ENCODE measurements at places on chromosomes 16 and 17.
A peak's percentile ranks its signal among the peaks of the same experiment; 100 is the strongest.

- no peak for DNase-seq
Measured at GRCh38 chr17:50844117-50844700, 8.8 kb downstream of the WFIKKN2 start.

GRCh38 chr17:40699853-40700252 lies 3.7 kb downstream of the KRT24 start:
- no peak for DNase-seq

DNA sequence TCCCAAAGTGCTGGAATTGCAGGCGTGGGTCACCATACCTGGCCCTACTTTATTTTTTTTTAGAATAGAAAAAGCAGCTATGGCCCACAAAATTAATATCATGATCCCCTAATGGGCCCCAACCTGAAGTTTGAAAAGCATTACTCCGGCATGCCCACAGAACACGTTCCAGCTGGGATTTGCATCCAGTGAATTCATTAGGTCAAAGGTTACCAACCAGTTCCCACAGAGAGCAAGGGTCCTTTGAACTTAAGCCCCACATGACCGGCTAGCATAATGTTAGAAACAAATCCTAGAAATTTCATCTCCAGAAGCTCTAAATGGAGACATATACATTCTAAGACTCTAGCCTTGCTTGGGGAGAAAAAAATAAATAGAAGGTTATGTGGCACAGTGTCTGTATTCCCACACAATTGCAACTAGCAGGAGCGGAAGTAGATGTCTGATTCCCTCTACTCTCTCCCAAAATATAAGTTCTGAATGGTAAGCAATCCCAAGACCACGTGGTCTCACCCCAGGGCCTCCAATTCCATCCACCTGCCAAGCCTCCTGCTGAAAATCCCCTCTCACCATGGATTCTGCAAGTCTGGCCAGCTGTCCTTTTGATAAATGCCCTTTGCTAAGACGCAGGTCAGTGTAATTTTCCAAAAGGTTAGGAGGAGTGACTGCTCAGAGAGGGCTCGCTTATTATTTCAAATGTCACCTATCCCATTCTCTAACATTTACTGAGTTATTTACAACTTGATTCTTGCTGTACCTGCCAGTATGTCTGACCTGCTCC lies 395.8 kb downstream of the NPIPA8 start:
- no peak for DNase-seq

GRCh38 chr16:228151-228851 lies 948 bp downstream of the LUC7L start:
- DNase-seq, result no peak

DNA sequence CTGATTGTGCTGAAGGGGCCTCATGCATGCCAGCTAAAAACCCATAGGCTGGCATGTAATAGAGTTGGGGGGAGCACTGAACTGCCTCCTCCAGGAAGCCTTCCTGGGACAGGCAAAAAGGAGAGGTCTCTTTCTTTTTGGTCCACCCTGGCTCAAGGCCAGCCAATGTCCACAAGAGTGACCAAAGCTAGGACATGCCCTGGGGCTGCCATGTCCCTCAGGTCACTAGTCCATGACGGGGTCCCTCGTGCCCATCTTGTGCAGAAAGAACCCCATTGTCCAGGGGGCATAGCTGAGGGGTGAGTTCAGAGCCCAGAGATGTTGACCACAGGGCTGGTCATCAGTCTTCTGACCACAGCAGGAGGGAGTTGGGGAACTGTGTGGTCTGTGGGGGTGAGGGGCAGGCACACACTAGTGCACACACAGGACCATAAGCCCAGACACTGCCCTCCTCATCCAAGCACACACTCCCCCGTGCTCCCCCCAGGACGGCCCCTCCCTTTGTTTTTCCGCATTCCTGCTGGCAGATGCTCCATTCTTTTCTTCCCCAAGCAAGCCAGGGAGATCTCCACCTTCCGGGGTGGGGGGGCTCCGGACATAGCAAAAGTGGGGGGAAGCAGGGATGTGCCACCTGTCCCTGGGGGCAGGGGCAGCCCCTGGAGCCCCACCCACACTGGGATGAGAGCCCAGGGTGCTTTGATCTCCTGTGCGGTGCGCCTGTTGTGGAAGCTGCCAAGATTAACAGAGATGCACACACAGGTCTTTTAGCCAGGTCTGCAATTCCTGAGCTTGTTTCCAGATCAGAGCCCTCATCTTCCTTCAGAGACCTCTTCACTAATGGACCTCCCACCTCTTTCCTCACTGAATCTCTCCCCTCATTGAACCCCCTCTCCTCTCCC lies 25.2 kb upstream of the PHB1 start:
- DNase-seq, result peak; percentile 17

- DNase-seq, result no peak
Measured at GRCh38 chr16:86550281-86550680, 4.8 kb downstream of the MTHFSD start.

DNA sequence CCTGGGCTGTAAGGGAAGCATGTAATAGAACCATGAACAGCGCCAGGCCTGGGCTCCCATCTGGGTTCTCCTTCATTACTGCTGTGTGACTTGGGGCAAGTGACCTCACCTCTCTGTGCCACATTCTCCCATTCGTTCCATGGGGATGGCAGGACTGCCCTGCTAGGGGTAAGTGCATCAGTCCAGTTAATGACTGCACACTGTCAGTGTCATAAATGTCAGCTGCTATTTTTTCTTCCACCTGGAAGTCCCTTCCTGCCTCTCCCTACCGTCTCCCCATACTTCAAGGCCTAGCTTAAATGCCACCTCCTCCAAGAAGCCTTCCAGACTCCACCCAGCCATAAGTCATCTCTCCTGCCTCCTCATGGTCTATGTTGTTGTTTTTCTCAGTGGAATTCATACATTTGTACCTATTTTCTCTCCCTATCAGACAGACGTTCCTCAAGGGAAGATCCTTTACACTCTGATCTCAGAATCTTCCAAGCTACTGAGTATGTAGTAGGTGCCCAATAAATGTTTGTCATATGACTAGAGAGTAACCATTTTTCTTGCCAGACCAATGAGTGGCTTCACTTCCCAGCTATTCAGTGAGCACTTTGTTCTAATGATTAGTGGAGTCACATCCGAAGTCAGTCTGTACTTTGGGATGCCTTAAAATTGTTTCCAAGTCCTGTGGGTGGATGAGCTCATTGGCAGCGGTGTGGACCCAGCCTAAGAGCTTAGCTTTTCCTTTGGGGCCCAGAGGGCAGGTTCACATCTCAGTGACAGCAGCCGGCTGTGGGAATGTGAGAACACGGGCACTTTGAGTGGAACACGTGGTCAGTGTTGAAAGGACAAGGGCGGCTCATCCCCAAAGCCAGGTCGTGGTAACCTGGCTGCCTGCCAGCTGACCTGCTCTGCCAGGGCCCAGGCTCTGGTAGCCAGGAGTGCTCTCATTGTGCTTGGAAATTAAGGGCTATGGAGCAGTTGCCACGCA lies 147.5 kb upstream of the GSE1 start:
- DNase-seq, result peak; percentile 83

- no peak for DNase-seq
Measured at GRCh38 chr17:7215136-7215638, 4.4 kb downstream of the DLG4 start.

GRCh38 chr17:70929226-70929625 lies 759.9 kb downstream of the KCNJ2 start:
- DNase-seq, result peak; percentile 26

- DNase-seq, result no peak
Measured at GRCh38 chr17:75634376-75634740, 1.1 kb downstream of the SMIM5 start.

- DNase-seq, result no peak
Measured at GRCh38 chr16:276426-277077, 808 bp upstream of the RGS11 start.

DNA sequence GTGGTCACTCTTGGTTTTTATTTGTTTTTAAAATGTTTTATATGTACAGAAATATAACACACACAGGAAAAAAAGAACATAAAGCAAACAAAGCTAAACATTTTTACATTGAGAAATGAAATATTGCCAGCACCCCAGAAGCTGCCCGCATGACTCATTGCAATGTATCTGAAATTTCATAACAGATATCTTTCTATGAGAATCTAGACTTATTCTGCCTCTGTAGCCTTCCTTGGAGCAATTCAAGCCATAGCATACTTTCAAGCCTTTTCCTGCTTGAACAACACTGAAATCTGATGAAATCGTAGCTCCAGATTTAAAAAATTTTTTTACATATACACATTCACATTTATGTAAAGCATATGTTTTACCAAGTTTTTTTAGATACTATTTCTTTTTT lies 86.9 kb downstream of the RBBP6 start:
- DNase-seq, result peak; percentile 39

- no peak for DNase-seq
Measured at GRCh38 chr17:42348104-42348503, 40.1 kb downstream of the STAT3 start.

DNA sequence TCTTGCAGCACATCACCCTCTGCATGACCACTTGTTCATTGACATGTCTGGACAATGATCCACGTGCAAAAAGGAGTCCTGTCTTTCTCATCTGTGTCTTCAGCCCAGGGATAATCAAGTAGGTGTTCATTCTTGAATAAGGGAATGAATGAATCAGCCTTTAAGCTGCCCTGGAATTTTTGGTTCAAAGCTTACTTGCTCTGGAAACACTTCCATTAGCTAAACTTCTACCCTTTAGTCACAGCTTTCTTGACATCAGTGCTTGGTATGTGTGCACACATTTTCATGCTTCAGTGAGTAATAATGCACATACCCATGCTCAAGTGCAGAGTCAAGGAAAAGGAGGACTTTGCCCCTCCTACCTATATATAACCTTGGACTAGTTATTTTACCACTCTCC lies 103.0 kb upstream of the CDH13 start:
- no peak for DNase-seq

DNA sequence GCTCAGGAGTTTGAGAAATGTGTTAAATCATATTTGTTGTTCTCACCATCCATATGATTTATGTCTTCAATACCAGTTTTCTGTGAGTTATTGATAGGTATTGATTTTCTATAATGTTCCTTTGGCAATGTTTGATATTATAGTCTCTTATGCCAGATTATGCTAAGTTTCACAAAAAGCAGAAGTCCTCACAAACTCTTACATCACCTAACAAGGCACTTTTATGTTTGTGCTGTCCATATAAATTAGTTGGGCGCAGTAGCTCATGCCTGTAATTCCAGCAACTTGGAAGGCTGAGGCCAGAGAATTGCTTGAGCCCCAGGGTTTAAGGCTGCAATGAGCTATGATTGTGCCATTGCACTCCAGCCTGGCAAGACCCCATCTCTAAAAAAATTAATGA lies 12.6 kb upstream of the UQCRC2 start:
- no peak for DNase-seq

- DNase-seq, result no peak
Measured at GRCh38 chr17:79618383-79619067, 7.7 kb upstream of the RBFOX3 start.

DNA sequence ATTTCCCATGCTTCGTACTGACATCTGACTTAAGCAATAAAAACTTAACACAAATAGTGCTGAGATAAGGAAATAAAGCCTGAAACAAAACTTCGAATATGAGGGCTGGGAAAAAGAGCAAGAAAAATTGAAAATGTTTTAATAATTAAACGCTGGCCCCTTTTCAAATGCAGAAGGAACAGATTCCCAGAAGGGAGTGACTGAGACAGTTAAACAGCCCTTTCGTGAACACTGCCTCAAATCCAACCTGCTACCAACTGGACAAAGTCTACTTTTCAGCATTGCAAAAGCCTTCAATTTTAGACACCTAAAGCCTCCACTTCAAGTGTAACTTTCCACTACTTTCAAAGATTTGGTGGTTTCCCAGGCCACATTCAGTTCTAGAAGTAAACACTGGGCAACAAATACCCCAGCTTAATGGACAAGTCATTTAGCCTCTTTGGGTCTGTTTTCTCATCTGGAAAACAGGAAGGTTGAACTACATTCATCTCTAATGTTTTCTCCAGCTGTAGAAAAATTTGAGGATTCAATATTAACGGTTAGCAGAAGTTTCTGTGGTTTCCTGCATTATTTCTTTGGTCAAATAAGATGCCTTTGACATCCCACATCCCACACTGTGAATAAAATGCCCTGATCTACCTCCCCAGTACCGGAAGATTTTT lies 11.8 kb downstream of the RFFL start:
- DNase-seq, result peak; percentile 20

DNA sequence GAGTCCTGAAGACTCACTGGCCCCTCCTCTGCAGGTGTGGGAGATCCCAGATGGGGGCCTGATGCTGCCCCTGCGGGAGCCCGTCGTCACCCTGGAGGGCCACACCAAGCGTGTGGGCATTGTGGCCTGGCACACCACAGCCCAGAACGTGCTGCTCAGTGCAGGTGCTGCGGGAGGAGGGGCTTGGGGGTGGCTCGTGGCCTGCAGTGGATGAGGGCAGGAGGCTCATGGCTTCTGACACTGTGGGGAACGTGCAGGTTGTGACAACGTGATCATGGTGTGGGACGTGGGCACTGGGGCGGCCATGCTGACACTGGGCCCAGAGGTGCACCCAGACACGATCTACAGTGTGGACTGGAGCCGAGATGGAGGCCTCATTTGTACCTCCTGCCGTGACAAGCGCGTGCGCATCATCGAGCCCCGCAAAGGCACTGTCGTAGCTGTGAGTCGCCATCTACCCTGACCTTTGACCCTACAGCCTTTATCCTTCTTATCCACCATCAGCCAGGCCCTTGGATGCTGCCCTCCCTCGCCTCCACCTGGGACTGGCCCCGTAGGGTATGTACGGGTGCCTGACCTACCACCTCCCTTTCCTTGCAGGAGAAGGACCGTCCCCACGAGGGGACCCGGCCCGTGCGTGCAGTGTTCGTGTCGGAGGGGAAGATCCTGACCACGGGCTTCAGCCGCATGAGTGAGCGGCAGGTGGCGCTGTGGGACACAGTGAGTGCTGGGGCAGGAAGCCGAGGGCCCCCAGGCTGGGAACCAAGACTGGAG lies 3.6 kb downstream of the CORO1A start:
- DNase-seq, result peak; percentile 34

DNA sequence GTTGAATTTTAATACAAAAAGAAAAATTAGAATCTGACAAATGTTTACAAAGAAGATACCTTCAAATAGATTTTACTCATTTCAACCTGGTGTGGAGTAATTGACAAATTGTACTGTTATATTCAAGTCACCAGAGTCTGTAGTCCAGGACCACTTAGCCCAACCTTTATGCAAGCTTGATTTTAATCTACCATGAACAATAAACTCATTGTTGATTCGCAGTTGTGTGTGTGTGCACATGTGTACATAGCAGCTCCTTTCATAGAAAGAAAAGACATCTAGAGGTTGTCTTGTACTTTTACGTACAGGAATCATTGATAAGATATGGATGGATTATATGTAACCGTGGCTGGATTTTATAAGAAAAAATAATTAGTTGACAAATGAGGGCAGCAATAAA lies 20.7 kb upstream of the LRRC37A start:
- DNase-seq, result no peak

DNA sequence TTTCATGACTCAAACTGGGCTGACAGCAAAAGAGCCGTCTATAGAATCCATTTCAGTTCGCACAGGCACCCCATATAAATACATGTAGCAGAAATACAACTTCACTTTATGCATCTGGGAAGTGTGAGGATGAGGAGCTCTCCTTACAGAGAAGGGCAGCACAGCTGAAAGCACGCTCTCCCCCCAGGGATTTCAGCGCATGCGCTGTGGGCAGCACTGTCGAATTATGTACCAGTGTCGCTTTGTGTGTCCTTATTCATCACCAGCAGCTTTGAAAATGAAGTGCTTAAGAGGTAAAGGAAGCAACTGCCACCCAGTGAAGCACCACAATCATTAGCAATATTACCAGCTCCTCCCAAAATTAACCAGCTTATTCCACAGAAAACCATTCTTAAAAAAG lies 39.9 kb downstream of the CEP95 start:
- DNase-seq, result no peak
